ENCODE measurements at places on chromosomes 6 and 20.

GRCh38 chr6:27882624-27883023 lies 29.6 kb downstream of the OR2B2 start:
- DNase-seq: no peak

GRCh38 chr6:36847991-36848390 lies 8.7 kb upstream of the CPNE5 start:
- no peak for DNase-seq

DNA sequence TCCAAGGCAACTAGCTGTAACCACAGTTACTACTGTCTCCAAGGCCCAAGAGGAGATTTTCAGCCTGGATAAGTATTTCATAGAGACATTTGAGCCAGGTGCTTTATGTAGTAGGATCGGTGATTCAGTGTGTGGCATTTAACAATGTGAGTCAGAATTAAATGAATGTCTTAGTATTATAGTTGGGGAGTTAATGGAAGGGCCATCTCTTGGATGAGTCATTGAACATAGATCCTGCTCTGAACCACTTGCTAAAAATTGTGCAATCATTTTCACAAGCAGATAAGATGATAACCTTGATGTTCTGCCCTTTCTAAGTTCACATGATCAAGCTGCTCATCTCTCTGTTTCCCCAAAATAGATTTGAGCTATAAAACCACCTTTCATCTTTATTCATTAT lies 668.9 kb upstream of the CITED2 start:
- no peak for DNase-seq

GRCh38 chr6:2893281-2893680 lies 9.8 kb downstream of the SERPINB9 start:
- no peak for DNase-seq

- no peak for DNase-seq
These were observed 43.6 kb upstream of the FUCA2 start for GRCh38 chr6:143555071-143555492.

- DNase-seq: no peak
These were observed 652.1 kb downstream of the CBLN4 start for GRCh38 chr20:55353206-55353605.

DNA sequence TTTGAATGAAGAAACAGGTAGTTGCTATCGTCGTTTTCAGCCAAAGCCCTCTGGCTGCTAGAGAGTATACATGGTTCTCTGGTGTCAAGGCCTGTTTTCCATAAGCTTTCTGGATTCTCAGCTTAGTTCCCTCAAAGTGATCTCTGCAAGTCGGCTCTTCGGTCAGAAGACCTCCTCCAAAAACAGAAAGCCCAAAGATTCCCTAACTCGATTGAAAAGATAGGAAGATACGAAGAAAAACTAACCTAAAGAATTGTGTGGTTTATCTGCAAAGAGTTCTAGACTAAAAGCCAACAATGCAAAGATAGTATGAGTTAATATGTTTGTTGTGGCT lies 545 bp upstream of the ASCC3 start:
- no peak for DNase-seq

GRCh38 chr20:51930775-51931174 lies 128.5 kb upstream of the SALL4 start:
- DNase-seq: no peak

DNA sequence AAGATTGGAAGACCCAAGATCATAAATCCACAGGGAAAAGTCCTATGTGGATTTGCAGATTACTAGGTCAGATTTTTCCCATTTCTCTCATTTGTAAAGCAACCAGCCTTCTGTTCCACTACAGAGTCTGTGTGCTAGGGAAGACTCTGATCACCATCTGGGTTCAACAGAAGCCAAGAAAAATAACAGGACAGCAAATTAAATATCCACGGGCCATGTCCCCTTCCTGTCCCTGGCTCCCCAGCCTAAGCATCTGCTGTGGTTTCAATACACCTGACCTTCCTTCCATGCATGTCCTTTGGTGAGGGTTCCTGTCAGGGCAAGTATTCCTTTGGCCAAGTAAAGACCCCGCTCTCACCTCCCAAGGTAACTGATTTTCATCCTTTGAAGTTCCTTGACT lies 558.8 kb downstream of the KIF16B start:
- DNase-seq: no peak

GRCh38 chr20:54335299-54335698 lies 127.4 kb downstream of the PFDN4 start:
- no peak for DNase-seq

- DNase-seq: no peak
These were observed 48.9 kb downstream of the NKX2-2 start for GRCh38 chr20:21464916-21465315.

Data from NCI-H2029 (cell line).